Activated CD4-positive, alpha-beta T cell treated with anti-CD3 and anti-CD28 coated beads for 48 hours (primary cell): ENCODE measurements at places on chromosomes 3 and 15.

- DNase-seq: no peak
Observed at GRCh38 chr3:151228666-151229040, 25.6 kb upstream of the GPR171 start.

GRCh38 chr3:141330718-141331376 lies 37.5 kb upstream of the ZBTB38 start:
- no peak for DNase-seq

DNA sequence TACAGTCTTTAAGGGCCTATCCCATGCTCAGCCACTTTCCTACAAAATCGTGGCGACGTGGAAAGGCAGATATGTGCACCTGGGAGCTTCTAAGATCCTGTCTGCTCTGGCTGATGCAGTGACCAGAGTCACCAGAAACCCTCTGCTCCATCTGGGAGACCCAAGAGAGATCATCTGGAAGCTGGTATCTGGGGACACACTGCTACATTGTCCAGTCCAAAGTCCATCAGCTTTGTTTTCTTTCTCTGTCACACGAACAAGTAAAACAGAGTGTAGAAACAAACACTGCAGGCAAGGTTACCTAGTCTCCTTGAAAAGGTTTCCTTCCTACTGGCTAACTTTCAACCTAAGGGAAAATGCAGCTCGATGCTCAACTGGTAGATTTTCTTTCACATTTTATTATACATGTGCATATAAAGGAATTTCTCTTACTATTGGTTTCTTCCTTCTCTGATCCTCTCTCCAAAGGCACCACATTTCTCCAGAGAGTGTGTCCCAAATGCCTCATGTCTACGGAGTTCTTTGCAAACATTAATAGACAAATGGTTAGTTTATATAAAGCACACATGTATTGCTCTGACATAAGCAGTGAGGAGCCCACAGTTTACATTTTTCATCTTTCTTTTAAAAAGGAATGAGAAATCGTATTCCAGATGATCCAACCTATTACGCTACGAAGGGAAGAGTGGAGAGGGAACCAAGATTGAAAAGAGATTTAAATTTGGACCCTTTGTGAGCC lies 8.3 kb upstream of the GREM1 start:
- DNase-seq: no peak

- no peak for DNase-seq
Observed at GRCh38 chr3:72052841-72053409, 268.0 kb upstream of the PROK2 start.

DNA sequence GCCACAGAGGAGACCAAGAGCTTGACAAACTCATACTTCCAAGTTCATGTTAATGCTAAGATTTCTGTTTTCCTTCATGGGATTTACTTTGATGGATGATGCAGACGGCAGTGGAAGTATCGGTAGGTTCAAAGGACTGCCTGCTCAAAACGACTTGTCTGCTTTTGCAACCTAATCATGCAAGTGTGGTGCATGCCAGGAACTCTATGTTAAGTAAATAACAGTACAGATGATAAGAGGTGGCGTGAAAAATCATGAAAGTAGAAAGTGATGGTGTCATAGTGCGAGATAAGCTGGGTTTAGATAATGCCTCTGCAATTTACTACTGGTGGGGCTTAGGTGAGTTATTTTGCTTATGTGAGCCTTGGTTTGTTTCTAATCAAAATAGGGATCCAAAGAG lies 14.7 kb upstream of the LMCD1 start:
- no peak for DNase-seq

DNA sequence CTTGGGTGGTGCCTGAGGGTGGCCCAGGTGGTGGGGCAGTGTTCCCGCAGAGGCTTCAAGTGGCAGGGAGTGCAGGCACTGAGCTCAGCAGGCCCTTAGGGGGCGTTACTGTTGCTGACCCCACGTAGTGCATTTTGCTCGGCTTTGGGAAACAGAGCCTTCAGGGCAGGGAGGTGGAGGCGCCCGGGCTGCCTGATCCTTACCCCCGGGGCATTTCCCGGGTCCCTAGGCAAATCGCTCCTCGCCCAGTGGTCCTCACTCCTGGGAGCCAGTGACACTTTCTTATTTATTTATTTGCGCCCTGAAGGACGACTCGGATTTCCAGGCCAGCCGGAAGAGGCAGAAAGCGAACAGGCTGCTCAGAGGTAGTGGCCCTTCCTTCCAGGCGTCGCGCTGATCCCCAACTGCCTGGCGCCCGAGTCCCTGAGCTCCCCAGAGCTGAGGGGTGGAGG lies 10.1 kb upstream of the FOXB1 start:
- peak; percentile 39 for DNase-seq

- no peak for DNase-seq
Observed at GRCh38 chr3:141422961-141423582, 54.8 kb downstream of the ZBTB38 start.

GRCh38 chr15:94287794-94288246 lies 56.5 kb downstream of the MCTP2 start:
- DNase-seq: peak; percentile 56

DNA sequence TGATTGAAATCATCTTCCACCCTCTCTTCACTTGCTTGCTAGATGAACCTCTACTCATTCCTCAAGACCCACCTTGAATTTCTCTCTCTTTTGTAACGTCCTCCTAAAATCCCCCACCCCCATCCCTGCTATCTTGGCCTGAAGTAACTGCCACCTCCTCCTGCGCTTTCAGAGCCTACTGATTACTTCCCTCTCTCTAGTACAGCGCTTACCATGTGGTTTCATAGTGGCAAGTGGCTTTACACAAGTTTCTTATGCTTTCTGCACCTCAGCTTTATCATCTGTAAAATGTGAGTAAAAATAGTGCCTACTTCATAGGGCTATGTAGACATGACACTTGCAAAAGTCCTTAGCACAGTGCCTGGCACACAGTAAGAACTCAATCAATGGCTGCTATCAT lies 28.7 kb upstream of the DAZL start:
- DNase-seq: no peak

DNA sequence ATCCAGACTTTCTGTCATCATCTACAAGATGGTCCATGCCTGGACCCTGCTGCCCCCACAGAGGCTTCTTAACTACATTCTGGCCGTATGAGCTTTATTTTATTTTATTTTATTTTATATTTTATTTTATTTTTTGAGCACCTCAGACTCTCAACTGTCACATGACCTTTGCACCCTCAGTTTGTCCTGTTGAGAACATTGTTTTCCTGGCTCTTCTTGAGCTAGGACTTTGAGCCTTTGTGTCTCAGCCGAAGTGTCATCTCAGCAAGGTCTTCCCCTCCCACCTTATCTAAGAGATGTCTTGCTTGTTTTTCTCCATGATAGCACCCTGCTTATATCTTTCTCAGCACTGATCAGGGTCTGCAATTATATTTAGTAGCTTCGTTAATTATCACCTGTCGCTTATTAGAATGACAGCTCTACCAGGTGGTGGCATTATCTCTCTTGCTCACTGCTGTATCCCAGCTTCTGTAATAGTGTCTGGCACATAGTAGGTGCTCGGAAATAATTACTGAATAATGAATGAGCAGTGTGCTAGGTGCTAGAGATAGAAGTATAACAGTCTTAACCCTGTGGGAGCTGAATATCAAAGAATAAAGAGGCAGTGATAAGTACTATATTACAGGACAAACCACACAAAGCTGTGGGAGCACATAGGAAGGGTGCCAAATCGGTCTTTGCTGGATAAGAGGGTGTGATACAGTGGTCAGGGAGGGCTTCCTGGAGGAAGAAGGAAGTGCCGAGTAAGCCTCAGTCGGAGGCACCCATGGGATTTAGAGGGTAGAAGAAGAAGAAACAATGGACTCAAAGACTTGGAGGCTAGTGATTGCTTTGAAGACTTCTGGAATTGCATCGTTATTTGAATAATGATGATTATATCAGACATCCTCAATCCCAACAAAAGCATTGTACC lies 136.2 kb downstream of the ITPR1 start:
- DNase-seq: no peak

GRCh38 chr15:99987119-99987506 lies 253.9 kb upstream of the LYSMD4 start:
- DNase-seq: no peak

GRCh38 chr15:87118435-87118834 lies 1038.8 kb downstream of the AGBL1 start:
- no peak for DNase-seq

- DNase-seq: no peak
Observed at GRCh38 chr15:67114046-67114445, 48.6 kb downstream of the SMAD3 start.

DNA sequence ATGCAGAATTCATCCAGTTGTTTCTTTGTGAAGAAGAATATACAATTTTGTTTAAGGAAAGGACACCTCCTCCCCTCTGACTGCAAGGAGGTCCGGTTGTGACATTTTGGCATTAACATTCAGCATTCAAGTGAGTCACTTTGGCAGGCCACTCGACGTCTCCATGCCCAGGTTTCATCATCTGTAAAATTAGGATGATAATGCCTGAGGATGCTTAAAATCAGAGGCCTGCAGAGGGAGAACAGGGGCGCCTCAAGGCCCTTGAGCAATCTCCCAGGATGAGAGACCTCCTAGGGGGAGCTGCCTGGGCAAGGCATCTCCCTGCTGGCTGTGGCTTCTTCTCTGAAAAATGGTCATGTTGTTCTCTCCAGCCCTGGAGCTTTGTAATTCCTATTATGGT lies 236.0 kb downstream of the CACNA2D3 start:
- no peak for DNase-seq

GRCh38 chr3:53361852-53362251 lies 14.5 kb upstream of the DCP1A start:
- no peak for DNase-seq

GRCh38 chr3:46283881-46284450 lies 41.7 kb downstream of the CCR3 start:
- DNase-seq: no peak

GRCh38 chr3:37979541-37980461 lies 10.8 kb upstream of the VILL start:
- no peak for DNase-seq

GRCh38 chr3:187256051-187256616 lies 35.4 kb downstream of the MASP1 start:
- no peak for DNase-seq

GRCh38 chr3:197682713-197683112 lies 54.0 kb downstream of the RUBCN start:
- no peak for DNase-seq

DNA sequence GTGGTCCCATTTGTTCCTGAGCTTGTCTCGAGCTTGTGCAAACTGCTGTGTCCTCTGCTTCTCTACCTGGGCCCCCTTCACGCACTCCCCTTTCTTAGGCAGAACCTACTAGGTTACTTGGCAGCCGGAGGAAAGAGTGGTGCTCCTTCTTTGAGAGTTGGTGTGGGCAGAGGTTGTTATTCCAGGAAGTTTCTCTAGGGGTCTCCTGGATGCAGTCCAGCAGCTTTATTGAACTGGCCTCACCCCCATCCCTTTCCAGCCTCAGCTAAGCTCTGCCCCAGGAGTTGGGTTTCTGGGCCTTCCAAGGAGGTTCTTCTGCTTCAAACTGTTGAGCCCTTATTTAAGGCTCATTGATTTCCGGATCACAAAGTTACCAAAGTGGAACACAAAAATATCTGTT lies 103.2 kb downstream of the C3orf70 start:
- DNase-seq: no peak

GRCh38 chr15:99100245-99101173 lies 4.4 kb upstream of the SYNM start:
- DNase-seq: peak; percentile 72

GRCh38 chr3:107882881-107883280 lies 207.9 kb downstream of the CD47 start:
- DNase-seq: no peak

DNA sequence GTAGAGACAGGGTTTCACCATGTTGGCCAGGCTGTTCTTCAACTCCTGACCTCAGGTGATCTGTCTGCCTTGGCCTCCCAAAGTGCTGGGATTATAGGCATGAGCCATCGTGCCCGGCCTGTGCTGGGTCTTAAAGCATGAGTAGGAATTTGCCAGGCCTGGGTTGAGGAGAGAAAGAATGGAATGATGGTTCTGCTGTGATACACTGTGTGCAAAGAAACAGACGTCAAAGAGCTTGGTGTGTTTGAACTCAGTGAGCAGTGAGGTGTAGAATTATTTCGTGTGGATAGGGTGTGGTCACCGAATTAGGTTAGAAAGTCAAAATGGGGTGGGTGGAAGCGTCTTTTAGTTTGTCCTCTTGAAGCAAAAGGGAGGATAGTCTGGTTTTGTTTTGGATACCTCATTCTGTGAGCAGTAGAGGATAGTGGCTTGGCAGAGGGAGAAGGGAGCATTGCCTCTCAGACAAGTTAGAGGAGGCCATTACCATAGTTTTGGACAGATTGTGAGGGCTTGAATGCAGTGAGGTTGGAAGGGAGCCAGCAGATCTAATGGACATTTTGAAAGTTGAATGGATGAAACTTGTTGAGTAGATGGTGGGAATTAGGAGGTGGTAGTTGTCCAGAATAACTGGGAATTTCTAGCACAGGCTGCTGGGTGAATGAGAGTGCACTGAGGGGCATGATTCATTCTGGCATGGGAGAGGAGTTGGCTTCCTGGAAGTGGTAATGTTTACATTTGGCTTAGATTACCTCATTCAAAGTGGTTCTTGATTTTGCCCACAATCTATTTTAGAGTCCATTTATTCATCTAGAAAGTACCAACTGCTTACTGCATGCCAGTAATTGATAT lies 27.2 kb downstream of the AKAP13 start:
- DNase-seq: peak; percentile 48

GRCh38 chr3:85050821-85051220 lies 92.0 kb downstream of the CADM2 start:
- no peak for DNase-seq

GRCh38 chr15:63462088-63462487 lies 42.3 kb upstream of the USP3 start:
- no peak for DNase-seq

DNA sequence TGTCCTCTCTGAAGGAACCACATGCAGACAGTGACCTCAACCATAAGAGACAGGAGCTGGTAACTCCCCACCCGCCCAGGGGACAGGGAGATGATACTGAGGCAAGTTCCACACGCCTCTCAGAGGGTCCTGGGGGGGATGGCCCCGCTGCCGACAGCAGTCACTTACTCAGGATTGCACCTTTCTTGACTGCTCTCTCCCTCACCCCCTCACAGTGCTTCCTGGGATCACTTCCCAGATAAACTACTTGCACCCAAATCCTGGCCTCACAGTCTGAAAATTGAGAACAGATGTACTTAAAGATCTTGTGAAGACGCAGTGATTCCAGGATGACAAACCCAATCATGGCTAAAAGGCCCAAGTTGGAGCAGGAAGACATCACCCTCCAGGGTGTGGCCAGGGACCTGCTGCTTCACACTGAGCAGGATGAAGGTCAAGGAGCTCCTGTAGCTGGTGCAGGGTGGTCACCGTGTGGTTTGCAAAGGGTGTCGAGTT lies 207.6 kb downstream of the ADAMTS17 start:
- no peak for DNase-seq
